Anterior cingulate cortex (tissue), 58 donors: ENCODE measurements at places on chromosomes 4 and X.

GRCh38 chr4:4296283-4296846 lies 6.3 kb downstream of the ZBTB49 start:
- DNase-seq: no peak

DNA sequence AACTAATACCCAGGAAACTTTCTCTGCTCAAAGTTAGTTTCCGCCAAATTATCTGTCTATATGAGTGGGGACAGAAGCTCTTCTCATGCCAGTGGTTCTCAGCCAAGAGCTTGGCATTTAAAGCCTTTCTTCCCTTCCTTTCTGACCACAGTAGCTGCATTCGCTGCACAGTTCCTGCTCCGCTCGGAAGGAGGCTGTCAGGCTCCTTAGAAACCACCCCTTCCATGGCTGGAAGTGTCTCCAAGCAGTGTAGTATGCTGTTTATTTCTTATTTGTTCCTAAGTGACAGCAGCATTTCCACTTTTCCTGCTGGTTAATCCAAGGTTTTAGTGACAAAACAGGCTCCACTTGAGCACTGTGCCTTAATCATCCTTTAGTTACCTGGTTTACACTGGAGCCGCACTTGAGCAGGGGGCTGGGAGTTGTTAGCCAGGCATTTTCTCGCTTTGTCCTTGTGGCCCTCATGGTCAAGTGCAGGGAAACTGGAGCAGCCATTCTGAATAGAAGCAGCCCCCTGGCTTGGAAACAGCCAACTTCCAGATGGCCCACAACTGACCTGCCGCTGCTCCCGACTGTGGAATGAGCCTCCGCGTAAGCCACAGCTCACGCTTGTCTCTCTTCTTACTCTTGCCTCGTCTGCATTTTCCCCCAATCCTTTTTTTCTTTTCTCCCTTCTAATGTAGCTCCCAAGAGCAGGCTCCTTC lies 739.4 kb upstream of the TENM3 start:
- no peak for DNase-seq

DNA sequence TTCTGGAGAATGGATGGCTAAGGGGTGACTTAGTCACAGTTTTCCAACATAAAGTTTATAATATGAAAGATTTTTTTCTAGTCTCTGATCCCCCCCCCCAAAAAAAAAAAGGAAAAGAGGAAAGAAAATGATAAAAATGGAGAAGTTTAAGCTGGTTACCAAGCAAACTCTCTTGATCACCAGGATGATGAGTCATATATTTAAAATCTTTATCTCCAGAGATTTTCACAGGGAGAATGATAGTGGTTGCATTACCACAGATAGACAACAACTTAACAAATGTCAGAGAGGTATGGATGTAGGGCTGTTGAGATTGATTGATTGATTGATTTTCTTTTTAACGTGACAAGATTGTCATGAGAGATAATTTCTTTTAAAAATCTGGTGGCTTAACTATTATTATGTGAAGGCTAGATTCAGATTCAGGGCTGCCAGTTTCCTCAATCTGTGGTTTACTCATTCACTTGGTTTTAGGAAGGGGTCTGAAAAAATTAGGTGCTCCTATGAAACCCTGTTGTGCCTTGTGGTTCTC lies 13.3 kb upstream of the TEX13C start:
- DNase-seq: no peak

DNA sequence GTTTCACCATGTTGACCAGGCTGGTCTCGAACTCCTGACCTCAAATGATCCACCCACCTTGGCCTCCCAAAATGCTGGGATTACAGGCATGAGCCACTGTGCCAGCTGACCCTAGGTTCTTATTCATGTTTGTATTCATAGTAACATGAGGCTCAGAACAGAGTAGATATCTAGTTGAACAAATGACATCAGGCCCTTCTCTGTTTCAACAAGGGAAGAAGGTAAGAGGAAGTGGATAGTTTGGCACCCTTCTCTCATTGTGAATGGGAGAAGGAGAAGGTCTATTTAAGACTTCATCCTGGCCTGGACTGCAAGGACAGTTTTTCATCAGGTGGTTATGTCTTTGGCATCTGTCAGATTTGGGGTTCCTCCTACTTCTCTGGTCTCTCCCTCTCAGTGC lies 13.8 kb downstream of the GJB1 start:
- no peak for DNase-seq

DNA sequence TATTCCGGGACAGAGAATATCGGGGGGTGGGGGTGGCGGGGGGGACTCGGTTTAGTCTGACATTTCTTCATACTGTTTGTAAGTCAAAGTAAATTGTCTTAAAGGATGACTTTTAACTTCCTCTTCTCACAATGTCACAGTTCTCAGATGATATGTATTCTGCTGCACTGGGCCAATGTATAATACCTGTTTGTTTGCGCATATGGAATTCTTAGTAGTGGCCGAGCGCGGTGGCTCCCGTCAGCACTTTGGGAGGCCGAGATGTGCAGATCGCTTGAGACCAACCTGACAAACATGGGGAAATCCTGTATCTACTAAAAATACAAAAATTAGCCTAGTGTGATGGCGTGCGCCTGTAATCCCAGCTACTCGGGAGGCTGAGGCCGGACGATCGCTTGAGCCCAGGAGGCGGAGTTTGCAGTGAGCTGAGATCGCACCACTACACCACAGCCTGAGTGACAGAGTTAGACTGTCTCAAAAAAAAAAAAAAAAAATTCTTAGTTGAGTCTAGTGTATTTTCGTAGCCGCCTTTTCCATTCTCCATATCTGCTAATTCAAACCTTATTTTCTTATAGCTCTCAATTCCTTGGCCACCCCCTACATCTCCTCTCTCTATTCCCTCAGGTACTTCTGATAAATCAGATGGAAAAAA lies 851 bp downstream of the POLR2B start:
- DNase-seq: no peak

- no peak for DNase-seq
Measured at GRCh38 chr4:184359888-184360287, 114.5 kb downstream of the IRF2 start.

GRCh38 chrX:129980540-129981199 lies 1.8 kb upstream of the BCORL1 start:
- no peak for DNase-seq

GRCh38 chr4:155600244-155600643 lies 66.4 kb upstream of the GUCY1A1 start:
- DNase-seq: no peak

DNA sequence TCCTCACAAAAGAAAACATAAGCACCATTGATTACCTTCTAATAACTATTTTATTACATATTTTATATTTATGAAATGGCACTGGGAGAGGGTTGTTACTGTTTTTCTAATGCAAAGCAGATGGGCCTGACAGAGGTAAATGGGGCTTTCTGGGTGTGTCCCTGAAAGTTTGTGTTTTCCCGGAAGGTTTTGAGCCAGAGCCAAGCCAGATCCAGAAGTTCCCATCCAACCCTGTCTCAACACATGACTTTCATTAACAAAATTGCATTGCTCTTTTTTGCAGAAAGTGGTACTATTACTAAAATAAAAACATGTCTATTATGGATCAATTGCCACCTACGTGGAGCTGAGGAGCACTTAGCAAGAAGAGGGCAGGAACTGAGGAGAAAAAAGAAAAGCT lies 181.3 kb downstream of the RAB28 start:
- no peak for DNase-seq

GRCh38 chrX:68978655-68979054 lies 149.8 kb downstream of the EFNB1 start:
- no peak for DNase-seq

DNA sequence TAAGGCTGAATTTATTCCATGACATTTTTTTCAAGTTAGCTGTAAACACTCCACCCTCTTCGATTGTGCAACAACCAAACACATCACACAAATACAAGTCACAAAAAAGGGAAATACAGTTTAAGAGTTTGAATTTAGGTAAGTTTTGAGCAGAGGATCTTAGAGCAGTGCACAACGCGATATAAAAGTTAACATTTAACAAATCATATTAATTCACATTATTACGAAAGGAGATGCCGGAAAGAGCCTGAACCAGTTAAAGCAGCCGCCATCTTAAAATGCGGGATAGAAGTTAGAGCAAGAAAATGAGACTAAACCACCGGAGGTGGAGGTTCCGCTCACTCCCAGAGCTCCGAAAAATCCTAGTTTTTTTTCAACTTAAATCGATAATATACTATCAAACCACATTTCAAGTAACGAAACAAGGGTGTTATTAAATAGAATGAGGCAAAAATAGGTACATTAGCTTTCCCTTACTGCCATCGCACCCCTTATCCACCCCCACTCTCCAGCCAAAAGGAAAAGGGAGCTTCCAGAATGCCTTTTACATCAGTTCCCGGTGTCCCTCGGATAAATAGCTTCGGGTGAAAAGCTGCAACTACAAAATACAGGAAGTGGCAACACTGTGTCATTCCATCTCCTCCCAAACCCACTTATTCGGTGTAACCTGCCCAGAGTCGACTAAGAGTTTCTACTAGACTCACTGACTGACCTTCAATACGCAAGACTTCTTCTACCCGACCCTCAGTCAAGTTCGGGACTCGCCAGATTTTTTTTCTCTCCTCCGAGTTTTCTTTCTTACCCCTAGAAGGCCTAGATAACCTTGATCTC lies 1.9 kb downstream of the UBE2D3 start:
- peak; percentile 34 for DNase-seq

DNA sequence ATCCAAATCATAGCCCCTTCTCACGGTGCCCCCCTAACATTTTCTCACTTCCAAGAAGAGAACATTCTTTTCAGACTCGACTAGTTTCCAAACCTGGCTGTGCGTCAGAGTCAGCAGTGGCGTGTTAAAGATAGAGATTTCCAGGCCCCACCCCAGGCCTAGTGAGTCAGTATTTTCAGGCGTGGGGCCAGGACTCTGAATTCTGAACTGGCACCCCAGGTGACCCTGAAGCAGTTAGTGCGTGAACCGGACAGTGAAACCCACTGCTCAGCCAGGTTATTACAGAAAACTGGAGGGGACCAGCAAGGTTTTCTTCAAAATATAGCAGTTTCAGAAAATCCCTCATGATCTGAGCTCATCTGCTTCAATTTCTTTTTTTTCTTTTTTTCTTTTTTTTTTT lies 35.0 kb upstream of the BCOR start:
- DNase-seq: no peak

- no peak for DNase-seq
Measured at GRCh38 chr4:143726714-143727113, 26.2 kb upstream of the FREM3 start.

GRCh38 chr4:52102587-52102986 lies 51.5 kb downstream of the SPATA18 start:
- no peak for DNase-seq

- no peak for DNase-seq
Measured at GRCh38 chr4:141465171-141465570, 171.2 kb upstream of the IL15 start.

DNA sequence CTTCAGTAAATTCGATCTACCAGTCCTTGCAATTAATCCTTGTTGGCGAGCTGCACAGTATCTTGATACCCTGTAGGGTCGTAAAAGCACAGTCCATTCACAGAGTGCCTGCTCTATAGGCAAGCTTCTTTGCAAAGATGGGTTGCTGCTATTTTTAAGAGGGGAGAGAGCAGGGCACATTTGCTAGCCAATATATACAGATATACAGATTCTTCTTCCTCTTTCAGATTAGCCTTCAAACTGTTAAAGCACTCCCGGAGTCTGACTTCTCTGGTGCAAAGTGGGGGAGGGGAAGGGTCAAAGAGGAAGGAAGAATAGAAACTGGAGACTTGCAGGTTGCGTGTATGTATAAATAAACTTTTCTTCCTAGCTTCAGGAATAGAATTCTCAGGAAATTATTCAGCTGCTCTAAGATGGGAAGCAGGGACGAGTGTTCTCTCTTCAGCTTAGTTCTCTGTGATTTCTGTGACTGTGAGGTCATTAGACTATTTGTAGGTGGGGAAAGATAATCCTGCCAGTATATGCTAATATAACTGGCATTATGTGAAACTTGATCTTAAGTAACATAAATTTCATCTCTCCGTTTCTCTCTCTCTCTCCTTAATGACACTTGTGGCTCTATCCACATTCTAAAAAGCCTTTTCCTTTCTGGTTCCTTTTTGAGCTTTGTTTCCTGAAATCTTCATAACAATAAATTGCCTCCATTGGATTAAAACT lies at the start of gene CYSLTR1:
CYSLTR1 (minus strand) TSS at position 242 of the 717 bp plus-strand sequence. CDS start 53,865 bp downstream, outside the sequence.
- no peak for DNase-seq

DNA sequence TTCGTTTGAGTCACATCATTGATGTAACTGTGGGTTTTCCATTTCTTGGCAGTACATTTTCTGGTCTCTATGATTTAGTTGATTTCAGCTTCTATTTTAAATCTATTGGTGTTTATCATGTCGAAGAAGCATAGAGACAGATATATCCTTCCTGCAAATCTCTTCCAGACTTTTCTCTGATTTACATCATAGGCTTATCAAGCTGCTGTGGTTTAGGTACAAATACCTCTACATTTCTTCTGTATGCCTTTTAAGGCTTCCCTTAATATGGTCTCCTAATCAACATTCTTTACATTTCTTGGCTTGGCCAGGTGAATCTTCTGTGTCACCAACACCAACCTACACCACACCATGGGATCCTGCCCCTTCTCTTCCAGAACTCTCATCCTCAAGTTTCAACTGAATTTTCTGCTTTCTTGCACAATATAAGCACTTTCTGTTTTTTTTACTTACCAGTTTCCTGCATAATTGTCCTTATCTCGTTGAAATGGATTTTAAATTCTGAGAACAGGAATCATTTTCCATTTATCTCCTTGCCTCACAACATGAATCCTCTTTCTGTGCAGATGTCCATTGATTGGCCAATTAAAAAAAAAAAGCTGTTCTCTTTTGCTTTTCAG lies 626.9 kb downstream of the ANKRD50 start:
- no peak for DNase-seq

DNA sequence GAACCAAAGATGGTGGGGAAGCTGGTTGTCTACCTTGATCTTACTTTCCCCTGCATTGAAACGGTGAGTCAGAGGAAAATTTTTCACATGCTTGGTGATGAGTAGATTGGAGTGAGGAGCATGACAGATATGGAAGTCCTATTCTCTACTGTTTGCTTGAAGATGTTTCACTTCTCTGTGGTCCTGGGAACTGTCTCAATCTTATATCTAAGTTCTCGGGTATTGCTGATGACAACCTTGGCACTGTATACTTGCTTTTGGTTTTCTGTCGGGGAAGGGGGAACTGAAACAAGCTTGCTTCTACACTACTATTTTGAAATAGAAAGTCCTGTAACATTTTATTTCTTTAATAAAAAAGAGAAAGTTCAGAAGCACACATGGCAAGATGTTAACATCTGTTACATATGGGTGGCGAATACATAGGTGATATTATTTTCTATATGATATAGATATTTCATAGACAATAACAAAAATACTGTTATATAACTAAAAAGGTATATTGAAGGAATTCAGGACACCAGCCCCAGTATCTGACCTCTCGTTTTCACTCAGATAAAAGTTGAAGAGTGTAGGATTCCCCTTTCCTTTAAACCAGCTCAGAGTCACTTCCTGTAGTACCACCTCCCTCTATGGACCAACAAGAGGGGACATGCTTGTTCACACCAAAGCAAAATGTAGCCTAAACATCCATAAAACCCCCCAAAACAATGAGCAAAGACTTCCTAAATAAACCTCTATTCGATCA lies 88.8 kb downstream of the FMR1NB start:
- DNase-seq: no peak

DNA sequence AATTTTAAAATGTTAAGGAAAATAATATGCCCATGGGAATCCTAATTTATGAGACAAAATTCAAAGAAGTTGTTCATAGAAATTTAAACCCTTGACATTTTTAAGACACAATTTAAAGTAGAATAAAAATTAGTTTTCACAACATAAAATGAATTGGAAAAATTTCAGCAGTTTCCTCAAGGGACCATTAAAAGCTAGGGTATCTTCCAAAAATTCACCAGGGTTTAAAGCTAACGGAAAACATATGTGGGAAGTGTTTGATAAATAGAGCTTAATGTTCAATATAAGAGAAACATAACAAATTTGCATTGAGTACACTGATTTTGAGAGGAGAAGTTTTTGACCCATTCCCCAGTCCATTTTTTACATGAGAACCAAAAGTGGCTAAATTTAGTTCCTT lies 228.9 kb upstream of the TTC29 start:
- no peak for DNase-seq
